ENCODE measurements at places on chromosomes 5 and 9. TPM values are rescaled to one million over a fixed set of nuclear protein-coding genes. Genes with fewer than 3 reads are reported as not detected.

The SLC26A2 gene
- 17.8 TPM for total RNA-seq

The F12 gene
- total RNA-seq = 3.0 TPM

The FAM193B gene
- 92.5 TPM for total RNA-seq

The DND1 gene
- total RNA-seq = 0.84 TPM

The AQP7 gene
- total RNA-seq = 128 TPM

The PCDHGB4 gene
- 14.5 TPM for total RNA-seq

The IL13 gene
- total RNA-seq = 1.1 TPM

The HMGCR gene
- total RNA-seq = 9.4 TPM

The SLC36A2 gene
- total RNA-seq = 0.47 TPM

Data from omental fat pad (tissue), 4 donors.